ENCODE measurements at places on chromosomes 11 and 22. TPM values are rescaled to one million over a fixed set of nuclear protein-coding genes. Genes with fewer than 3 reads are reported as not detected.

GRCh38 chr22:38715176-38715764 lies 9.5 kb downstream of the GTPBP1 start:
- DNase-seq, result no peak

GRCh38 chr11:13216711-13217075 lies 60.9 kb upstream of the BMAL1 start:
- DNase-seq, result no peak

Gene HORMAD2
- not detected for total RNA-seq

Gene RBM4
- 89.9 TPM for total RNA-seq

Gene PLA2G6
- total RNA-seq, result 176 TPM

Measured in adrenal gland (tissue), 19 donors.